ENCODE measurements at places on chromosomes 3 and 15.

DNA sequence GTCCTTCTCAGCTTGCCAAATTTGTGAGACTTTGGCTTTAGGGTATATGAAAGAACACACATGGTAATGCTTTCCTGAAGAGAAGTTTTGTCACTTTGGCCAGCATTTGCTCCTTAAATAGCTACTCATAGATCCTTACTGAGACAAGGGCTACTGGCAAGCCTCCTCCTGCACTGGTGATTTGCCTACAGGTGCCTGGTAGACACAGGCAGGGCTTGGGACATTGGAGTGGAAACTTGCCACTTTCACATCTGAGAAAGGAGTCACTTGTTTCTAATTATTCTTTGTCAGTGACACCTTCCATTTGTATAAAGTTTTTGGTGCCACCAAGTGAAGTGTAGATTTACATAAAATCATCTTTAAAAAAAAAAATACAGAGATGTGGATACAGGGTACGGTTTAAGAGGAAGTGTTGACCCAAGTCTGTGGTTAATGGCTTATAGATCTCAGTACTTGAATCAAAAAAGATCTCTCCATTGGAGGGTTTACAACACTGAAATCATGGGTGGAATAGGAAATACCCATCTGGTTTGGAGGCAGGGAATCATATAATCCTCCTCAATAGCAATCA is 132.8 kb upstream of the GADL1 start:
- DNase-seq = no peak

DNA sequence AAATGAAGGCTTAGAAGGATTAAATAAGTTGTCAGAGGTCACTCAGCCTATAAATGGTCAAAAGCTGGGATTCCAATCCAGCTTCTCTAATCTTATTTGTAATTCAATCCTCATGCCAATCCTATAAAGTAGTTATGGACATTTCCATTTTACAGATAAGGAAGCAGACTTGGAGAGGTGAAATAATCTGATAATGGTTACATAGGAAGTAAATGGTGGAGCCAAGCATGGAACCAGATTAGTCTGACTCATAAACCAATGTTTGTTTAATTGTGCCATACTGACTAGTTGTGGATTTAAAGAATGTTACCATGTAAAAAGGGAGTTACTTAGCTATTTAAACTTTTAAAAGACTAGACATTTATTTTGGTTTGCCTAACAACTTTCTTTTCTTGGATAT is 59.7 kb downstream of the KCNAB1 start:
- no peak for DNase-seq

DNA sequence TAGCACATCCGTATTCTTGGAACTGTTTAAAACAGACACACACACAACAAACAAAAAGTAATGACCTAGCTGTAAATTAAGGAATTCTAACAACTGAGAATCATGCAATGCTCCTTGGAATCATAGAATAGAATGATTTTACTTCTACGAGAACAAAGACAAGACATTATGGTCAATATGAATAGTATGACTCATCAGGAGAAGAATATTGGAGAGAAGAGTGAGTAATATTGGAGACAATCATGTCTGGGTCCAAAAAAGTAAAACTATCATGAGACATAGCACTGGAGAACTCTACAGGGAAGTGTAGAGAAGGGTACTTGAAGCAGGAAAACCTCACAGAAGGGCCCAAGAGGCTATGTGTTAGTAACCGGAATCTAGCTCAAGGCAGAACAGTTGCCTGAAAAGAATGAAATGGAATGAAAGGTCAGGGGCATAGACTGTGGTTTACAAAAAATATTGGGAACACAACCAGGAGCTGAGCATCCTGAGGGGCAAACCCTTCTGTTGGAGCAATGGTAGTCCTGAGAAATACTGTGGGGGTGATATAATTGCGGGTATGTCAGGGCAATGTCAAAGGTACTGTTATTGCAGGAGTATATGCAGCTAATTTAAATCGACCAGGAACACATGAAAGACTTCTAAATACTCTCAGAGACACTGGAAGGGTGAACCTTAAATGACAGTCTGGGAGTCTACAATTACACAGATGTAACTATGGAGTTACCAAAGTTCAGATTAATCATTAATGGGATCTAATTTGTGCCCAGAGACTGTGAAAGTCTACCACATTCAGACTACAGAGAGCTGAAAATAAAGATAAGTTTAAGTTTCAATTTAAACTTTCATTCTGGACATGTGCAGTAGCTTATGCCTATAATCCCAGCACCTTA is 201.2 kb downstream of the BCHE start:
- DNase-seq = no peak

DNA sequence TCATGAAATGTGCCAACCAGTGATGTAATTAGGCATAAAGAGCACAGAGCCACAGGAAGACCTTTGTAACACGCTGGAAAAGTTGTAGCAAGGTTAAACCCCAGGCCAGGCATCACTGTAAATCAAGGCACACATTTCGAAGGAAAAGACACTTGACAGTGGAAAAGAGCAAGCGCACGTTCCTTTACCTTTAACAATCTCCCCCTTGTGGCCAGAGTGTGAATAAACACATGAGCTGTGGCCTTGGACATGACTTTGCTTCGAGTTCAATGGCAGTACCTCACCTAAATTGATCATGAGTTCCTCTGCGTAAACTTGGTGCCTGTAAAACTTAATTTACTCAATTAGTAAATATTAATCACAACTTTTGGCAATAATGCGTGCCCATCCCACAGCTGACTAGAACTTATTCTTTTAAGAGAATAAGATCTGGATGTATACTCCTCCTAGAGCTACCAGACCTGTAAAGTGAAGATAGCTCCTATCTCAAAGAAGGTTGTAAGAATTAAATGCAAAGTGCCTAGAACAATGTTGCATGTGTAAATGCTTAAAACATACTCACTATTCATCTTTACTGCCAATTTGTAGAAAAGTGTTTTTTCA is 757.0 kb upstream of the NECTIN3 start:
- DNase-seq = peak; percentile 35

DNA sequence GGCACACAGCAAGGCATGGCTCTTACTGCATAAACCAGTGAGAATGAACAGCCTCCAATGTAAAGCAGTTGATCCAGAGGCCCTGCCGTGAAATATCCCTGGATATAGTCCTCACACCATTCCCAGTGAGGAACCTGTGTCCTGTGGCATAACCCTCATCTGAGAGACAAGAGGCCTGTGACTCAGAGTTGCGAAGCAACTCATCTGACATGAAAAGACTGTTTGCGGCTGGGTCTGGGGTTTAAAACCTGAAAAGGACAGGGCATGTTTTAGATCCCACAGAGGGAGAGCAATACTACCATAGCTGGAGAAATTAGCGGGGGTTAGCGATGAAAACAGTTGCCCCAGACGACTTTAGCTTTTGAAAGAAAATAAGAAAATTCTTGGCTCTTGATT is 165.3 kb upstream of the BHLHE40 start:
- DNase-seq = no peak

All from effector memory CD4-positive, alpha-beta T cell (primary cell).